MG63 (cell line): ENCODE measurements at places on chromosomes 6 and 20.

- no peak for DNase-seq
Observed at GRCh38 chr6:129565366-129565765, 144.6 kb downstream of the ARHGAP18 start.

- no peak for DNase-seq
Observed at GRCh38 chr6:55652429-55652828, 73.4 kb upstream of the HMGCLL1 start.

DNA sequence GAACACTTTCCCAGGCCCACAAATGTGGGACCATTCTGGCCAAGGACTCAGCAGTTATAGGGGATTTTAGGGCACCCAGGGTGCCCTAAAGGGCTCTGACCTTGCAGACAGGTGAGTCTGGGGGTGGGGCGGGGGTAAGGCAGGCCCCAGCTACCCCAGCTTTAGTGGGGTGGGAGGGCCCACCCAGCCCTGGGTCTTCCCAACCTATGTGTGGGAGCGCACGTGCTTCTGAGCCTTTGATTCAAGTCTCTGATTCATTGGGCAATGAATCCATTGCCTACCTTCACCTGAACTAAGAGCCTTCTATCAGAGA is 958 bp downstream of the SERPINB1 start:
- no peak for DNase-seq

GRCh38 chr20:13684566-13685222 is 46.0 kb upstream of the TASP1 start:
- no peak for DNase-seq

GRCh38 chr6:110102411-110102810 is 77.1 kb downstream of the WASF1 start:
- DNase-seq: no peak
